ENCODE measurements at places on chromosomes 11 and 22.

- DNase-seq: no peak
Measured at GRCh38 chr11:103959279-103959942, 77.0 kb upstream of the DDI1 start.

- DNase-seq: no peak
Measured at GRCh38 chr22:50058906-50059880, 1.1 kb upstream of the TTLL8 start.

DNA sequence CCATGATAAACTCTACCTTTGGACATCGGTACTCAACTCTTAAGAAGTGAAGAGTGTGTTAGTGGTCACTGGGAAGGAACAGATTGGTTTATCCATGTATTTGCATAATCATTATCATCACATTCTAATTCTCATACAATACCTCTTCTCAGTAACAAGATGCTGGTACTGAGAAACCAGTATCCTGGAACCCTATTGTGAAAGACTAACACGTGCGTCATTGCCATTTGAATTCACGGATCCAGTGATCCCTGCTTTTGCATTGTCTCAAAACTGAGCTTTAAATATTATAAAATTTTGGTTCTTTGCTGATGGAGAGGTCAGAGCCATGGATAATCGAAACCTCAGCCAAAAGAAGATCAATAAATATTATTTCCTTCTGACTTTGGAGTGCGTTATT, 35.2 kb downstream of the KIRREL3 start:
- DNase-seq: no peak

DNA sequence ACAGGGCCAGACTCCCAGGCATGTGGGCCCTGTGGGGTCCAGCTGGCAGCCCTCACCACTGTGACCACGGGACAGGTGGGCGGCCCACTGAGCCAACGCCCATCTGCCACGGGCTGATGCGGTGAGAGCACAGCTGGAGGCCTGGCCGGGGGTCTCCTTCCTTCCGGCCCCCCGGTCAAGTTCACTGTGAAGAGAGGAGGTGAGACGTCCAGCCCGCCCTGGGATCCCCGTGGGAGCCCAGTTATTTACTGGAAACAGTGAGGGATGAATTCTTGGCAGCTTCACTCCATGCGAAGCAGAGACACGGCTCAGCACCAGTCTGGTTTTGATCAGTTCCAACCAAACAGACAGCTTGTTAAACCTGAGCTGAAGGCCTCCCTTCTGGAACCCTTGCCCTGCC, 38.7 kb downstream of the WNT11 start:
- DNase-seq: no peak

- no peak for DNase-seq
Measured at GRCh38 chr11:20125927-20126326, 34.3 kb downstream of the DBX1 start.

- no peak for DNase-seq
Measured at GRCh38 chr11:88464528-88464927, 127.0 kb upstream of the CTSC start.

DNA sequence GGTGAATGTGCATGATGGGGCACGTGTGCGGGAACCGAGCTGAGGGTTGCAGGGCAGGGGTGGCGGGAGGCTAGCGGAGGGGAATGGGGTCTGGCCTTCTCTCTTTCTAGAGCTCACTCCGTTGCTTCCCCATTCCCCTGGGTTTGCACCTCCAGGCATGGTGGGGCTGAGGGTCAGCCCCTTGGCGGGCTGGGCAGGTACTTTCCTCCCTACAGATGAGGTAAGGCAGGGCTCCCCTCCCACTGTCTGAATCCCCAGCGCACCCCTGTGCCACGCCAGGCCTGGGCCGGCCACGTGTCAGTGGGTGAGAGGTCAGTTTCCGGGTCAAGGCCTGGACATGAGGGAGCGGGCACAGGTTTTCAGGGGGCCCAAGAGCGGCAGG, 8.9 kb downstream of the SUSD2 start:
- no peak for DNase-seq

DNA sequence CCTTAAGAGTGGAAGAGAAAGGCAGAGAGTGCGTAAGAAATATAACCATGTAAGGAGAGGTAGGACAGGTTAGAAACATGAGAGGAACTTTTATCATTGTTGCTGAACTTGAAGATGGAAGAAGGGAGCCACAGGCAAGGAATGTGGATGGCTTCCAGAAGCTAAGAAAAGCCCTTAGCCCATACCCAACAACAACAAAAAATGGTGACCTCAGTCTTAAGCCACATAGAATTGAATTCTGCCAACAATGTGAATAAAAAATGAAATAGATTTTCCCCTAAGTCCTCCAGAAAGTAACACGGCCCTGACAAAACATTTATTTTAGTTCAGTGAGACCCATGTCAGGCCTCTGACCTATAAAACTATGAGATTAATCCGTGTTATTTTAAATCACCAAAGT, 767.3 kb downstream of the FAM181B start:
- DNase-seq: no peak

GRCh38 chr11:61679893-61680621, at the start of gene DAGLA:
Gene DAGLA (plus strand): TSS chr11:61680391. CDS start chr11:61720156, 39,765 bp downstream.
- peak; percentile 72 for DNase-seq

DNA sequence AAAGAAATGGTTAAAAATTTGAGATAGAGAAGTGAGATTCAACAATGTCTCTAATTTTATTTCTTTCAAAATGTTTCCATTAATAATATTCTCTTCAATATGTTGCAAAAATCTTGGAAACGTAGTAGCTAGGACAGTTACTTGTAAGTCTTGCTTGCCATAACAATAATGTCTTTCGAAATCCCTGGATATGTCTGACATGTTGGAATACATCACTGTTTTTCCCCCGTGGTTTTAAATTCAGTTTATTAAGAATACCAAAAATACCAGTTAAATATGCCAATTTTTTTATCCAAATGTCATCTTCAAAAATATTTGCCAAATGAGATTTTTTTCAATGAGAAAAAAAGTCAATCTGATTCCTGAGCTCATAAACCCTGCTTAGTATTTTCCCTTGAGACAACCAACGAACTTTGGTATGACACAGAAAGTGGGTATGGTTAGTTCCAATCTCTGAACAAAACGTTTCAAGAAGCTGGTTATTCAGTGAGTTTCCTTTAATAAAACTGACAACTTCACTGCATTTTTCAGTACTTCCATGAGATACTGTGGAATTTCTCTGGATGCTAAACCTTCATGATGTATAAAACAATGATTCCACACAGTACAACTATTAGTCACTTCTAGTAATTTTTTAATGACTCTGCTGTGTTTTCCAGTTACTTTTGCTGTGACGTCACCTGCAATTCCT, 36.7 kb upstream of the AMPD3 start:
- no peak for DNase-seq

GRCh38 chr11:84922212-84922805, 704.8 kb downstream of the DLG2 start:
- DNase-seq: no peak

- no peak for DNase-seq
Measured at GRCh38 chr11:127071606-127072005, 71.0 kb upstream of the KIRREL3 start.

DNA sequence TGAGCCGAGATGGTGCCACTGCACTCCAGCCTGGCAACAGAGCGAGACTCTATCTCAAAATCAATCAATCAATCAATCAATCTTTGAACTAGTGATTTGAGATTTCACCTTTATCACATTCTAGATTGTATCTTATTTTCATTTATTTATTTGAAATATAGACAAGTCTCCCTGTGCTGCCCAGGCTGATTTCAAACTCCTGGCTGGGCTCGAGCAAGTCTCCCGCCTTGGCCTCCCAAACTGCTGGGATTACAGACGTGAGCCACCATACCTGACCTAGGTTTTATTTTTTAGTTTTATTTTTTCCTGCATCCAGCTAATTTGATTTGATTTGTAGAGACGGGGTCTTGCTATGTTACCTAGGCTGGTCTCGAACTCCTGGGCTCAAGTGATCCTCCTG, 17.1 kb downstream of the F2 start:
- DNase-seq: no peak

GRCh38 chr11:65505466-65506289, 6.8 kb downstream of the MALAT1 start:
- DNase-seq: no peak

All from CD4-positive, alpha-beta T cell (primary cell).